ENCODE measurements at places on chromosomes 2 and 18.

- DNase-seq: peak; percentile 32
Measured at GRCh38 chr2:158202161-158202815, 100.6 kb downstream of the UPP2 start.

GRCh38 chr2:121039679-121040078 lies 245.3 kb downstream of the TFCP2L1 start:
- no peak for DNase-seq

DNA sequence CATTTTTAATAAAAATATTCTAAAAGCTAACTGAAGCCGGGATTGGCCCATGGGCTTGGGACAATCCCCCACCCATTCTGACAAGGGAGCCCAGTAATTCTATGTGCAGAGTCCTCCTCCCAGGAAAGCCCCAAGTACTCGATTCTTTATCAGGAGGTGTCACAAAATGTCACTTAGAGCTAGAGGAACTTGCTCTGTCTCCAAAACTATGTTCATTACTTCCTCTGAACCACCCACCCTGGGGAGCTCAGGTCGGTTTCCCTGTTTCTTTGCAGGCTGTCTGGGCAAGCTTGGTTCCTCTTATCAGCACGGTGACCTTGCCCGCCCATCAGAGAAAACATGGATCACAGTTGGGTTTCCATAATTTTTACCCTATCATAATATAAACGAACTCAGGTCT lies 430.6 kb upstream of the ID2 start:
- no peak for DNase-seq

DNA sequence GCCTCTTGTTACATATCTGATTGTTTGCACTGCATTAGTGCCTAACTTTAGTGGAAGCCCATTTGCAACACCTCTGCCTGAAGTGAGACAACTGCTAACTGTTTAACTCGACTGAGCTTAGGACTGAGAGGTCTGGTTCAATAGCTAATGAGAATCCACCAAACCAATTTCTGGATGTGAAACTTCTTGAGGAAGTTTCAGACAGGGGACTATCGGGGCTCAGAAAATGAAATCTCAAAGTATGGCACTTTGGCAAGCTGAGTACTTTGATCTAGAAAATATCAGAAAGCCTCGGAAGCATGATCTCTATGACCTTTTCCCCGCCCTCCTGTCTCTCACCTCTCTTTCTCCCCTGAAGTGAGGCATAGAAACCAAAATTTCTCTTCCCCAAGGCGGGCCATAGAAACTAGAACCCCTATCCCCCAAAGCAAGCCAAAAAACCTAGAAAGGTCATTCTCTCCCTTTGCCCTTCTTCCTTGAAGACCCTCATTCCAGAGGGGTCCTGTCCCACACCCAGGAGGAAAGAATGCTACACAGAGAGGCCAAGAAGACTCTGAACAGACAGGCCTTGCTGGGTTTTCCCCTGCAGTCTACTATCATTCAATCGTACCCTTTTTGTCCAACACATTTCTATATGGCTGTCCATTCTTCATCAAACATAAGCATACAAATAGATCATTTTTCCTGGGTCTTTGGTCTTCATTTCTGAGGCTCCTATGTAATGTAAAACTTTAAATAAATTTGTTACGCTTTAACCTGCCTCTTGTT lies 69.6 kb upstream of the CREB1 start:
- no peak for DNase-seq
